Endothelial cell (in vitro differentiated cells): ENCODE measurements at places on chromosomes 2 and 18. TPM values are rescaled to one million over a fixed set of nuclear protein-coding genes. Genes with fewer than 3 reads are reported as not detected.

The RNU2-63P gene
- total RNA-seq: 6.9 TPM

The CIB4 gene
- not detected for total RNA-seq

The CROCC2 gene
- not detected for total RNA-seq

The DLX1 gene
- 0.87 TPM for total RNA-seq

The CHRND gene
- not detected for total RNA-seq

The SLC9A2 gene
- 0.05 TPM for total RNA-seq

The CDCA7 gene
- 13.0 TPM for total RNA-seq
